Left lung (tissue), 14 donors: ENCODE measurements at places on chromosomes 6 and 20. TPM values are rescaled to one million over a fixed set of nuclear protein-coding genes. Genes with fewer than 3 reads are reported as not detected.

Gene PLEKHG1
- total RNA-seq = 16.7 TPM

- no peak for DNase-seq
These were observed 180.5 kb downstream of the OGFRL1 start for GRCh38 chr6:71468841-71469700.

DNA sequence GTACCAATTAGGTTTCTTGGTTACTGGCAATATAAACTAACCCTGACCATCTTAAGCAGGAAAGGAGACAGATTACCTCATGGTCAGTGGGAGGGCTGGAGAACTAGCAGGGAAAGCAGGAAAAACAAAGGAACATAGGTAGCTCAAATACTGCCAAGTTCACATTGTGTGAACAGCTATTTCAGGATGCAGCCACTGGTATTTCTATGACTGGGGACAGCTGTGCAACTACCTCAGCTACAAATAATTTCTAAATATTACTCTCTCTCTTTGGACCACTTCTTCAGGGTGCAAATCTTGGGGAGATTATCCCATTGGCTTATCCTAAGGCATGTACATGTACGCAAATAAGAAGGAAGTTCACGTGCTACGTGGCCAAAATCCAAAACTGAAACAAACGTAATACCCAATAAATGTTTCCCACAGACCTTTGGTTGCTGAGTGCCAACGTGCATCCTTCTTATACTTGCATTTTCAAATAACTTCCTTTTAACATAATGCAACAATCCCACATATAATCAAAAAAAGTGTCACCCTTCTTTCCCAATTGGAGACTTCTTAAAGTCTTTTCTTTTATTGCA is 180.9 kb downstream of the PHF3 start:
- no peak for DNase-seq

- DNase-seq = no peak
These were observed 24.8 kb downstream of the RREB1 start for GRCh38 chr6:7132398-7133035.

DNA sequence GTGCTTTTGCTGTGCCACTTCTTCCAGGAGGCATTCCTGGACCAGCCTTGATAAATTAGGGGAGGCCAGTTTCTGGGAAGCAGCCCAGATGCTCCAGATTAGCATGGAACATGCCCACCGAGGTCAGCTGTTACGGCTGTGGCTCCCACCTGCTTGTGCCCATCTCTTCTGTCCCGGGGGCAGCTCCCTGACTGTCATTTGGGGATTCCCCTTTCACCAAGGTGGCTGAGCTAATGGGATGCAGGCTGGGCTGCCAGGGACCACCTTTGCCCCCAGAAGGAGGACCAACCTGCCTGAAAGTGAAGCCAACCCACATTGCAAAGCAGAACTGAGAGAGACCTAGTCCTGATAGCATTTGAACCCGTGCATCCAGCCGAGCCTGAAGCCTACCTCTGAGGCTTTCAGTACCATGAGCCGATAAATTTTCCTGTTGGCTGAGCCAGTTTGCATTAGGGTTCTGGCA is 85.3 kb downstream of the PTPN1 start:
- no peak for DNase-seq

DNA sequence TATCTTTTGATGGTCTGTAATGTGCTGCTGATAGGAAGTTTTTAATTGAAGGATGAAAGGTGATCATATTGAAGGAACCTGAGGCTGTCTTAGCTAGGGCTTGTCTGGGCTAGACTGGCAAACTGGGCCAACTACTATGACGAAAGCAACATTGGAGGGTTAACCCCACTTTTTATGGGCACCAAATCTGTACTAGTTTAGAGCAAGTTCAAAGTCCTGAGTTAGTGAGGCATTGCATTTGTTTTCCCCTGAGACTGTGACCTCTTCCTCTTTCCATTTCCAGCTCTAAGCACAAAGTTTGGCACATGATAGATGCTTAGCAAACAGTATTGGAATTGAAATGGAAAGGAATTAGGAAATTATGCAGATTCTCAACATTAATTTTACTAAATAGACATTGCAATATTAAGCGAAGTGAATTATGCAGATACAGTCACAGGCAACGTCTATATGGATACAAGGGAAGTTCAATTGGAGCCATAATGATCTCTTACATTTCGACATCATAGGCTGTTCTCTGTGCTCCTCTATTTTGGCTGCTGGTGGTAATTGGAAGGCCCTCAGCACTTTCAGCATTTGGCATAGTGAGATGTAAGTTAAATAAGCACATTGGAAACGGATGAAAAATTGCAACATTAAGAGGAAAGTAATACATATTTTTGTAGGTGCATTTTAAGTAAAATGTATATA is 22.2 kb downstream of the CEP57L1 start:
- DNase-seq = no peak

DNA sequence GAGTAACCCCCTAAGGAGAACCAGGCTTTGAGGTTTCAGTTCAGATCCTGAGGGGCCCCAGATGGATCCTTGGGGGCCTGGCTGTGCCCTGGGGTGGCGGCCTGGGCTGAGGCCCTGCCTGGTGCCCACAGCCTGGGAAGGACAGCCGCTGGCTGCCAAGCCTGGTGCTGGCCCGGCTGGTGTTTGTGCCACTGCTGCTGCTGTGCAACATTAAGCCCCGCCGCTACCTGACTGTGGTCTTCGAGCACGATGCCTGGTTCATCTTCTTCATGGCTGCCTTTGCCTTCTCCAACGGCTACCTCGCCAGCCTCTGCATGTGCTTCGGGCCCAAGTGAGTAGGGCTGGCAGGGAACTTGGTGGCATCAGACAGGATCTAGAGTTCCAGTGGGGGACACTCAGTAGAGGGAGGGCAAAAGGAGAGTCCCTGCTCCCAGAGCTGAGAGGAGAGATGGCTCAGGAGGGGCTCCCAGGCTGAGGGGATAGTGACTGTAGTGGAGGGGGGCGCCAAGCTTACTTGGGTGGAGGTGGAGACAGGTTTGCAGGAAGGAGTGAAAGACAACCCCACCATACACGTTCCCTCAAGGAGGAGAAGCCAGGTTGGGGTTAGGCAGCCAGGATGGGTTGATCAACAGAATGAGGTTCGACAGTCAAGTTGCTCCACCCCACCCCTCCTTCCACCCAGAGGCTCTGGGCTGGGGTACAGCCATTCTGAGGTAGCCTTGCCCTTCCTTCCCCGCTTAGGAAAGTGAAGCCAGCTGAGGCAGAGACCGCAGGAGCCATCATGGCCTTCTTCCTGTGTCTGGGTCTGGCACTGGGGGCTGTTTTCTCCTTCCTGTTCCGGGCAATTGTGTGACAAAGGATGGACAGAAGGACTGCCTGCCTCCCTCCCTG is 9.5 kb downstream of the SLC29A1 start:
- no peak for DNase-seq

DNA sequence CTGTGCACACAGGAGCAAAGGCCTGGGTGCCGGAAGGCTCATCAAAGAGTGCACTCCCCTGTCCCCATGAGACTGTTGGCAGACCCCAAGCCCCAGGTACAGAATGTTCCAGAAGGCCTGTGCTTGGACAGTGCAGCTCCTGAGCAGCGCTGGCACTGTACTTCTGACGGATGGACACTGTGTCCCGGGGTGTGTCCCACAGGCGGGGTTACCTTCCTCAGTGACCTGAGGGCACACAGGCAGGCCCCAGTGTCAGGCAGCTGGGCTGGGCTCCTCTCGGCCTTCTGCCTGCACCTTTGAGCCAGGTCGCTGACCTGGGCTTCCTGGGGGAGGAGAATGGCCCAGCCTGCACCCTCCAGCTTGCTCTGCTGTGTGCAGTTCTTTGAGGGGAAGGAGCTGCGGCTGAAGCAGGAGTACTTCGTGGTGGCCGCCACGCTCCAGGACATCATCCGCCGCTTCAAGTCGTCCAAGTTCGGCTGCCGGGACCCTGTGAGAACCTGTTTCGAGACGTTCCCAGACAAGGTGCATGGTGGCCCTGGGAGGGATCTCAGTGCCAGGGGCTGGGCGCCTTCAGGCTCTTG is 30.1 kb downstream of the PYGB start:
- DNase-seq = peak; percentile 60
